ENCODE measurements at places on chromosomes 2 and 18. TPM values are rescaled to one million over a fixed set of nuclear protein-coding genes. Genes with fewer than 3 reads are reported as not detected.

R3HDM1 gene
- total RNA-seq: 32.5 TPM

LONRF2 gene
- total RNA-seq: 11.4 TPM

CPO gene
- total RNA-seq: 0.89 TPM

DYTN gene
- total RNA-seq: not detected

TCF4 gene
- total RNA-seq: 204 TPM

GPAT2 gene
- 11.1 TPM for total RNA-seq

PLB1 gene
- total RNA-seq: 5.5 TPM

GCG gene
- total RNA-seq: not detected

CCT4 gene
- total RNA-seq: 78.9 TPM

CRYGC gene
- total RNA-seq: not detected

SRD5A2 gene
- not detected for total RNA-seq

UGT1A3 gene
- total RNA-seq: not detected

HRH4 gene
- total RNA-seq: 0.36 TPM

PPP1R1C gene
- 18.1 TPM for total RNA-seq

FKBP7 gene
- total RNA-seq: 25.3 TPM

BOLL gene
- not detected for total RNA-seq

MOGAT1 gene
- 0.45 TPM for total RNA-seq

ZNF514 gene
- total RNA-seq: 32.9 TPM

NT5C1B gene
- not detected for total RNA-seq

ANKRD30B gene
- total RNA-seq: 17.2 TPM

IL37 gene
- total RNA-seq: not detected

MYOM1 gene
- total RNA-seq: 19.9 TPM

GYPC gene
- total RNA-seq: 89.2 TPM

IL36B gene
- not detected for total RNA-seq

TMEM37 gene
- total RNA-seq: 7.1 TPM

CYP27C1 gene
- total RNA-seq: 0.31 TPM

STK17B gene
- total RNA-seq: 32.6 TPM

GALNT14 gene
- total RNA-seq: 1.2 TPM

CLEC4F gene
- 1.7 TPM for total RNA-seq

PTPRN gene
- 0.58 TPM for total RNA-seq

LHCGR gene
- 12.4 TPM for total RNA-seq

SPHKAP gene
- total RNA-seq: not detected

MYO7B gene
- total RNA-seq: 0.62 TPM

CCDC74A gene
- total RNA-seq: 12.8 TPM
